Suprapubic skin (tissue), 4 donors: ENCODE measurements at places on chromosomes 4 and X. TPM values are rescaled to one million over a fixed set of nuclear protein-coding genes. Genes with fewer than 3 reads are reported as not detected.

GRCh38 chr4:3724319-3725231, 41.6 kb upstream of the ADRA2C start:
- no peak for DNase-seq

Gene ITIH6
- not detected for total RNA-seq

Gene VBP1
- total RNA-seq = 10.8 TPM

GRCh38 chrX:1205681-1206611, 6.5 kb downstream of the CRLF2 start:
- no peak for DNase-seq

DNA sequence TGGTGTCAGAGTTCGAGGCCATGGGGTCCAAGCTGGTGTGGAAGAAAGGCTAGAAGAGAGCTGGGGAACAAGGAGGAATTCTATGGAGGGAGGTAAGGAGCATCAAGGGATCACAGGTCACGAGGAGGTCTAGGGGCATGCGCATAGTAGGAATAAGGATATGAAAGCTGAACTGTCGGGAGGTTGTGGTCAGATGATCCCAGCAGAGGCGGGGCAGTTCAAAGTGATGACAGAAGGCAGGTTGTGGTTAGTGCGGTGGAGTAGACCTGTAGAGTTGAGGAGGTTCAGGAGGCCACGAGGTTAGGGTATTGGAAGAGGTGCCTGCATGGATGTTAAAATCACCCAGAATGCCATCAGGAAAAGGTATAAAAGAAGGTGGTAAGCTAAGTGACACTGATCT, 156.3 kb downstream of the TMEM164 start:
- DNase-seq = no peak
